PC-3 (cell line): ENCODE measurements at places on chromosomes 7 and 10. TPM values are rescaled to one million over a fixed set of nuclear protein-coding genes. Genes with fewer than 3 reads are reported as not detected.

ANKMY2 gene
- 7.7 and 8.5 TPM in 2 replicates for total RNA-seq

SFTPA1 gene
- total RNA-seq, result not detected in 2 replicates

C10orf62 gene
- total RNA-seq, result not detected in 2 replicates

PNLIPRP3 gene
- total RNA-seq, result not detected in 2 replicates

MALRD1 gene
- not detected in 2 replicates for total RNA-seq

LRRC18 gene
- total RNA-seq, result not detected in 2 replicates

WNT8B gene
- 0.29 TPM in 1 of 2 replicates, not detected in the other for total RNA-seq

AP3M1 gene
- 129 and 165 TPM in 2 replicates for total RNA-seq

NUDCD3 gene
- total RNA-seq, result 82.3 and 93.6 TPM in 2 replicates

CYCS gene
- 85.4 and 101 TPM in 2 replicates for total RNA-seq

FEZF1 gene
- total RNA-seq, result not detected in 2 replicates

HOXA9 gene
- total RNA-seq, result 69.0 and 85.3 TPM in 2 replicates

VWC2 gene
- not detected in 2 replicates for total RNA-seq

CCM2 gene
- 56.6 and 61.5 TPM in 2 replicates for total RNA-seq

TMEM270 gene
- total RNA-seq, result 3.8 TPM in 1 of 2 replicates, not detected in the other

TMEM176B gene
- not detected in 2 replicates for total RNA-seq

- no peak for DNase-seq
Observed at GRCh38 chr7:44403176-44403759, 77.9 kb upstream of the CAMK2B start.

GRCh38 chr7:148588670-148589131 lies 1.9 kb upstream of the C7orf33 start:
- DNase-seq, result no peak

DNA sequence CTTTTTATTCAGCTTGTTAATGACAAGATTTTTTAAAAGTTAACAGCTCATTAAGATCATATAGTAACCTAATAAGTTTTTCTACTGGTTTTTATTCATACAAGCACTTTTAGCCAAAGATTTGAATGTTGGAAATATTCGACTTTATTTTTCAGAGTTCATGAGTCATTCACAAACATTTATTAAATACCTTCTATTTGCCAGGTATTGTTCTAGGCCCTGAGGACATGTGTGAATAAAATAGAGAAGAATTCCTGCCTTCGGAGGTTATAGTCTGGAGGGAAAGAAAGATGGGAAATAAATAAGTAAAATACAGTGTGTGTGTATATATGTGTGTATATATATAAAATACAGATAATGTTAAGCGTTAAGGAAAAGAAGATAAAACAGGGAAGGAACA lies 31.5 kb downstream of the BTAF1 start:
- peak; percentile 68 for DNase-seq

- DNase-seq, result peak; percentile 35
Observed at GRCh38 chr7:111510584-111511378, 51.5 kb downstream of the IMMP2L start.

DNA sequence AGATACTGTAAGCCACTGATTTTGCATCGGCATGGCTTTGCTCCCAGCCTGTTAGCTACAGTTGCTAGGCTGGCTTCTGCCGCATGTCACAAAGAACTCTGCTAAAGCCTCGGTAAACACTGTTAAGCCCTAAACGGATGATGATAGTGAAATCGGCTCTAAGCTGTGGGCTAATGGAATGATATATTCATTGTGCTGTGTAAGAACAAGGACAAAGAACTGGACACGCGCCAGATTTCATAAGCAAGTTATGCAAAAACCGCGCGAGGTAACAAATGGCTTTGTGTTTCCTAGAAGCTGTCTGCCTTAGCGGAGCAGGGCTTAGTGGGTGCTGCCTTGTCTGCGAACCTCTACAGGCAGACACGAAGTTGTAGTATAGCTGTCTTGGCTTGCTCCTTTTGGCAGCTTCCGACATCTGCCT lies 331.3 kb upstream of the COBL start:
- DNase-seq, result no peak

- DNase-seq, result no peak
Observed at GRCh38 chr10:77186936-77187335, 450.7 kb downstream of the KCNMA1 start.

DNA sequence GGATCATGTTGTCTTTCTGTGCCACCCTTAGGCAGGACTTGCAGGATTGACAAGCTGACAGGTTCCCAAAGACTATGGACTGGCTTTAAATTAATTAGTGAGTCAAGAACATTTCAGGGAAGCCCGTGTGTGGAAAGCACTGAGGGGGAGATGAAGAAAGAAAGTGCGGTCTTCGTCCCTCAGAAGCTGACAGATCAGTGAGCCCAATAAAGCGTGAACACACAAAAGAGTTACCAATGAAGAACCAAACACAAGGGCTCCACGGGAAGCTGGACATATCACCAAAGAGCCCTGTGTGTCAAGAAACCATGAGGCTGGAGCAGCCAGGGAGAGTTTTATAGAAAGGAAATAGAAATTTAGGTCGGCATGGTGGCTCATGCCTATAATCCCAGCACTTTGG lies 725.8 kb downstream of the PARD3 start:
- DNase-seq, result no peak

GRCh38 chr7:5774790-5775189 lies 6.7 kb downstream of the RNF216 start:
- no peak for DNase-seq

GRCh38 chr7:68504716-68505115 lies 1093.6 kb upstream of the AUTS2 start:
- no peak for DNase-seq

- no peak for DNase-seq
Observed at GRCh38 chr7:604001-604883, 84.6 kb upstream of the PDGFA start.

GRCh38 chr10:133170092-133170491 lies 10.1 kb downstream of the KNDC1 start:
- DNase-seq, result no peak

GRCh38 chr10:10845185-10845584 lies 172.5 kb upstream of the CELF2 start:
- DNase-seq, result no peak

DNA sequence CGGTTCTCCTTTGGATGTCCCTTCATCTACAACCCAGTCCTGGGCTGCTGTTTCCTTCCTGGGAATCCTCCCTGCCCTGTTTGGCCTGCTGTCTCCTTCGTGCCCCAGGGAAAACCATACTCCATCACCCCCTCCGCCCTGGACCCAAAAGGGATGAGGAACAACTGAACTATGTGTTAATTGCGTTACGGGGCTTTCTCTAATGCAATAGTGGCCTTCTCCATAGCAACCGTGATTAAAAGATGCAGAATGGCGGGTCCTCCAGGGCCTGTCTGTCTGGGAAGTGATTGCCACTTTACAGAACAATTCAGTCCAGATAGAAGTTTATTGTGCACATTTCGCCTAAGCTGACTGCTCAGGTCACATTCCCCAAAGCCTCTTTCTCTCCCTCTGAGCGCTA lies 112.0 kb upstream of the FGFR2 start:
- no peak for DNase-seq

- no peak for DNase-seq
Observed at GRCh38 chr7:20144801-20145200, 72.4 kb downstream of the MACC1 start.

DNA sequence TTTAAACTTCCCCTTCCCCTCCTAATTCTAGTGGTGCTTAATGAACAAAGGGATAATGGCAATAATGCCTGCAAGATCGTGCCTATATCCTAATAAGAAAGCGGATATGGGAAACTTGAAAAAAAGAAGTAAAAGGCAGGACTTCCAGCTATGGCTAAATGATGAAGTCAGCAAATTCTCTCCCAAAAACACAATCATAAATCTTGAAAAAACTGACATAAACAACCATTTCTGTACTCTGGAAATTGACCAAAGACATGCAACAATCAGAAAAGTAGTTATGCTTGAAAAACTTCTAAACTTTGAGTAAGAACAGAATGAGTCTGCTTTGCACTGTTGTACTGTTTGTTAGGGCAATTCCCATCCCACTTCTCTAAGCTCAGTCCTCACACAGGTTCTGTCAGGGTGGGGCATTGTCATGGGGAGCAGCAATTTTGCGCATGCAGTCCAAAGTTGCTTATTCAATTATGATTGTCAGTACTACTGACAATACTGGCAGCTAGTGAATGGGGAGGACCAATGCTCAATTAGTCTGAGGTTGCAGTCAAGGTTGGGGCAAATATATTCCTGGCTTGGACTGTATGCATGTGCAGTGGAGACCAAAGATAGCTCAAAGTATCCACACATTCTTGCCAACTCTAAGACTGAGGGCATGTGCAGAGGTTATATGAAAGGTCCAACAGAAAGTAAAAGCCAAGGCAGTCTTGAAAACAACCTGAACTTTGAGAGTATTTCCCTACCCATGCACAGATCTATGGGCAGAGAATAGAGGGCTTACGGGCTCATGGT lies 34.1 kb upstream of the ARHGAP22 start:
- DNase-seq, result no peak

DNA sequence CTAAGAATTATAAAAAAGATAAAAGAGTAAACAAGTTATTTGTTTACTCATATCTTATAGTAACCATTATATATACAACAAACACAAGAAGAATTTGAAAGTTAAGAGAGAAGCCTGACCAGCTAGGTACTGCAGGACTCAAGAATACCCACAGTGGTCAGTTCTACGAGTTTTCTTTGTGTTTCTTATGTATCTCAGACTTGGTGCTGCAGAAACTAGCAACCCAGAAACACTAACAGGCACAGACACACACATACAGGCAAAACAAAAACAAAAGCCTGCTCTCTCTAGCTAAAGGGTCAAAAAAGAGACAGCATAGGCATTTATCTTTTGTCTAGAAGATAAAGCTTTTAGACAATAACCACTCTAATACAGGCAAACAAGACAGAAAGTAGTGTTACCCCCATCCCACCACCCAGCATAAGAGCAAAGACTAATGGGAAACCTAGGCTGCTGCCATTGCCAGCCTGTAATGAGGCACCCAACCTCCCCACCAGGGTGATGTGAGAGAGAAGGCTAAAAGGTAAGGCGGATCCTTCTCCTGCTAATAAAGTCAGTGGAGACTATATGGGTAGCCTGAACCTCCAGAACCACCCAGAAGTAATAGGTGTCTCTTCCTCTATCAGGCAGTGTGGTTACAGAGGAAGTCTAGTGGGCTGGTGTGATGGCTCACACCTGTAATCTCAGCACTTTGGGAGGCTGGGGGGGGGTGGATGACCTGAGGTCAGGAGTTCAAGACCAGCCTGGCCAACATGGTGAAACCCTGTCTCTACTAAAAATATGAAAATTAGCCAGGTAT lies 113.9 kb downstream of the DNAJC1 start:
- no peak for DNase-seq

DNA sequence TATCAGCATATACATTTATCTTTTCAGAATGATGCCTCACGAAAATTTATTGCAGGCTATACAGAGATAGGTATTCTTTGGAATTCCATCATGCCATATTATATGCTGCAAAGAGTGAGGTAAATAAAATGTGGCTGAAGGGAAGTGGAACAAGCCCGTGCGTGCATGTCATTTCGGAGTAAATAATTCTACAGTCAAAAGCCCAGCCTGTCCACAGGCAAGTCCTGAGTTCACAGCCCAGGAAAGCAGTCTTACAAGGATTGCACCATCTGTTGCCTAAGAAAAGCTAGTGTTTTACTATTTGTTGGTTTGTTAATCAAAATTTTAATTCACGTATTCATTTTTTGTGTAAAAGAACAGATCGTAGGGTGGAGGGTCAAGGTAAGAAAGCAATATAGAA lies 292.4 kb upstream of the AKR1E2 start:
- DNase-seq, result no peak

- peak; percentile 93 for DNase-seq
Observed at GRCh38 chr7:28358423-28358868, 53.9 kb upstream of the CREB5 start.

DNA sequence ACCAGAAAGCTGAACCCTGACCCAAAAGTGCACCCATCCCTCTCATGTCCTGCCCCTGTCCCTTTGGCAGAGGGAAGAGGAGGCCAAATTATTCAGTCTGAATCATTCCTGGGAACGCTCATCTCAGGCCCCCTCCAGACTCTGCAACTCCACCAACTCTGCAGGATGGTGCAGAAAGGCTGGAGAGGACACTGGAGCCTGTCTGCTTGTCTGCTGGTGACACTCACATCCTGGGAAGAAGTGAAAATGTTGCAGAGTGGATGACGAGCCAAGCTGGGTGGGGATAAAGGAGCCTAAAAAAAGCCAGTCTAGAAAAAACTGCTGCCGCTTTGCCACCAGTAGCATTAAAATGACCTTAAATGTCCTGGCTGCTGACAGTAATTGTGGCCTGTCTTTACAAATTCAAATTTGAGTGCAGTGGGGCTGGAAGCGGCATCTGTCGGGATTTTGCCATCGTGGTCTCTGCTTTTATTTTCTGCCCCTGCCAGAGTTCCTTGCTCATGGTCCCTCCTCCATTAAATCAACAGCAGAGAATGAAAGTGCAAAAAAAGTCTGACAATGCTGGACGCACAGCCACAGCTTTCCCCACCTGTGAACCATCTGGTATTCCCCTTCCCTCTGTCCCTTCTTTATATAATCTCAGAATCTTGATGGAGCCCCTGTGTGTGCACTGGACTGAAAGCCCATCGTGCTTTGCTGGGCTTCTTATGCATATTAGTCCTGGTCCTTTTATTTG lies 63.9 kb downstream of the STK17A start:
- peak; percentile 77 for DNase-seq

DNA sequence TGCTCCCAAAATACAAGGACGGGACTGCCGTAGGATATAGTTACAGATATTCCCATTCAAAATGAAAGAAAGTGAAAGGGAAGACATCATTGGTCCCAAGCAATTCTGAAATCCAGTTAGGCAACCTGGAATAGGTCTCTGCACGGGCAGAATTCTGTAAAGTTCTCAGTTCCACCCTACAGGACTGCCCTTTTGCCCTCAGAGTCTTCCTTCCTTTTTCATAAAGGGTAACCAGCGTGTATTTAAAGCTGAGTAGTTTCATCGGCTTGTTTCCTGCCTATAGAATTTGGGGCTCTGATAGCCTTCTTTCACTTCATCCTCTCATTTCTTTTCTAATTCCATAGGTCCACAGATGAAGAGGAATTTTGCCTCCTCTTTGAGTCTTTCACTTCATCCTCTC lies 20.0 kb downstream of the COPG2 start:
- no peak for DNase-seq

- peak; percentile 7 for DNase-seq
Observed at GRCh38 chr7:128217030-128217805, 23.9 kb upstream of the LEP start.

GRCh38 chr10:79029478-79030390 lies 39.0 kb upstream of the ZMIZ1 start:
- DNase-seq, result no peak

- DNase-seq, result no peak
Observed at GRCh38 chr10:72455889-72456595, 101.3 kb upstream of the DNAJB12 start.

DNA sequence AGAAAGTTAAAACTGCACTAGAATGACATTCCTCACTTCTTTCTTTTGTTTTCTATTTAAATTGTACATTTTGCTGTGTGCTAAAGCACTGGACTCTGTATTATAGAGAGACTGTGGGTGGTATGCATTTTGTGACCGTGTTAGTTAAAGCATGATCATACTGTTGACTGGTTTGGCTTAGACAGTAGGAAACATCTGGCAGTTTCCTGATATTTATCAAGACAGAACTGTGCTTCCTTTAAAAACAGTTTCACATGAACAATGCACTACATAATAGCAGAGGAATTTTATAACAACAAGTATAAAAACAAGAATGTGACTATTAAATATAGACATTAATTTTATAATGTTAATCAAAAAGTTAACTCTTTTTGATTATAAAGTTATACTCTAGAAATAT lies 23.1 kb downstream of the GNG11 start:
- DNase-seq, result no peak
